Forelimb muscle (tissue), 1 donor: ENCODE measurements at places on chromosomes 1 and 21. TPM values are rescaled to one million over a fixed set of nuclear protein-coding genes. Genes with fewer than 3 reads are reported as not detected.

Gene JAM2
- polyA plus RNA-seq = 38.1 TPM

DNA sequence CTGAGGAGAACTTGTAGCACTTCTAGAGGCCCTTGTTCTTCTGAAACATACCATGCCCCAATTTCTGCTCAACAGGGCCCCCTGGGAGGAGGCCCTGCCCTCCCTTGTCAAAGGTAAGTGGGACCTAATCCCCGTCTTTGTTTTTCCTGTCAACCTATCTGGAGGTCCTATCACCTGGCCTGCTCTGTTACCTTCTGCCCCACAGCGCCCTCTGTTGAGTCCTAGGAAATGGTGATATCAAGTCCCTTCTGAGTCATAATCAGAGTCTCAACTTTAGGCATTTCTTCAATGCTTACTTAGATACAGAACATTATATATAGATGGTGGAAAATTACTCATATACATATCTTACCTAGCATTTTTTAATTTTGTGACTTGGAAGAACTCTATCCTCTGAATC lies 28.2 kb upstream of the FCRL4 start:
- no peak for DNase-seq

Gene DNAJC28
- polyA plus RNA-seq = 2.9 TPM

GRCh38 chr1:28577052-28577678 lies 14.9 kb upstream of the RAB42 start:
- no peak for DNase-seq

DNA sequence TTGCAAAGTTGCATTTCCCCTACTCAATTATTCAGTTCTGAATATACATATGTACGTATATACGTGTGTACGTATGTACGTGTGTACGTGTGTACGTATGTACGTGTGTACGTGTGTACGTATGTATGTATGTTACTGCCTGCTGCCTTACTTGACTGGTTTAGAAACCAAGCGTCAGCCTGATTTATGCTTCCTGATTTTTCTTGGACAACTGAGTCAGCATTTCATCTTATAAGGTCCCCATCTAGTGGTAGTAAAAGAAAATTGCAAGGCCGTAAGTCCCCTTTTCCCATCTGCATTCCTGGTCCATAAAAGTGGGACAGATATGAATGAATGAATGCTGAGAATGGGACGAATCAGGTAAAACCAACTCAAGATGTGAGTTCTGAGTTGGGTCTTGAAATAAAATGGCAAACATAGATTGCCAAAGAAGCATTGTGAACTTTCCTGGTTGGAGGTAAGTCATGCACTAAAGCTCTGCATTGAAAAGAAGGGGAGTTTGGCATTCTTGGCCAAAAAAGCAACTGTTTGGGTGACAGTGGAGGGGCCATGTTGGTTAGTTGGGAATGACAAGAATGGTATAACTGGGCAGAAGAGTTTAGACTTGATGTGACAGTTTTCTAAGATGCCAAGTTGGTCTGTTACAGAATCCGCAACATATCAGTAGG lies 76.4 kb upstream of the DNAH14 start:
- DNase-seq = peak; percentile 14

DNA sequence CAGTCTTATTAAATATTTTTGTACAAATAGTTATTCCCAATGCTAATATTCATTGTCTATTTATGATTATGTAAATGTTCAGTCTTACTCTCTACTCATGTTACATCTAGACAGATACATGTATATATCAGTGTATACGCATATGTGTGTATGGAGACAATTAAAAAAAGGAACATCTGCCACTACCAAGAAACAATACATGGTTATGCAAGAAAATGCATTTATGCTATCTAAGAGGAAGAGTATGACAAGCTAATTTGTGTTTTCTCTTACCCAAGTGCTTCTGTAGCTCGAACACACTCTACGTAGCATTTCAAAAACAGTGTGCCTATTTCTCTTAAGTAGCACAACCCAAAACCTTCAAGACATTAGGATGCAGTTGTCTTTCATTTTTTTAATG lies 6.1 kb upstream of the RLF start:
- no peak for DNase-seq

Gene HES5
- 0.56 TPM for polyA plus RNA-seq

- no peak for DNase-seq
Observed at GRCh38 chr1:93095804-93096585, 16.9 kb downstream of the MTF2 start.

- no peak for DNase-seq
Observed at GRCh38 chr1:214850432-214851050, 232.0 kb upstream of the KCNK2 start.

DNA sequence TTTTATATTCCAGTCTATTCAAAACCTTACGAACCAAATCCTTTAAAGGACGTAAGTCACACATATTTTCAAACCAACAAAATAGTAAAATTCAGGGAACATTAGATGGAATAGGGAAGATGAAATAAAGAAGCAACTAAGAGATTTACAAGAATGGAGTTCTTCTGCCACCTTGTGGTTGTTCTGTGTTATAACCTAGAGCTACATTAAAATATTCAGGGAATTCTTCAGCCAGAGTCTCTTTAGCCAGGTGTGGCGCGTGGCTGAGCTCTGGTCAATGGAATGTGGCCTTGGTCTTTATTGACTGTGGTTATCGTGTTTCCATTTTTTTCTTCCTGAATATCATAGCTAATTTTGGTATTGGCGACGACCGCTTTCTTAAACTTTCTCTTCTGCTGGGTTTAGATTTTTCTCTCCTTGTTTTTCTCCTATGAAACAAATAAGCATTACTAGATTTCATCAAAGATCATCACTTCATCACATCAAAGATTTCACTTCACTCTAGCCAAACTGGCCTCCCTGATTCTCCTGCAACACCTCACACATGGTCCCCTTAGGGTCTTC lies 221.3 kb downstream of the MRPL39 start:
- peak; percentile 46 for DNase-seq

GRCh38 chr1:181910905-181911304 lies 150.6 kb downstream of the ZNF648 start:
- no peak for DNase-seq

DNA sequence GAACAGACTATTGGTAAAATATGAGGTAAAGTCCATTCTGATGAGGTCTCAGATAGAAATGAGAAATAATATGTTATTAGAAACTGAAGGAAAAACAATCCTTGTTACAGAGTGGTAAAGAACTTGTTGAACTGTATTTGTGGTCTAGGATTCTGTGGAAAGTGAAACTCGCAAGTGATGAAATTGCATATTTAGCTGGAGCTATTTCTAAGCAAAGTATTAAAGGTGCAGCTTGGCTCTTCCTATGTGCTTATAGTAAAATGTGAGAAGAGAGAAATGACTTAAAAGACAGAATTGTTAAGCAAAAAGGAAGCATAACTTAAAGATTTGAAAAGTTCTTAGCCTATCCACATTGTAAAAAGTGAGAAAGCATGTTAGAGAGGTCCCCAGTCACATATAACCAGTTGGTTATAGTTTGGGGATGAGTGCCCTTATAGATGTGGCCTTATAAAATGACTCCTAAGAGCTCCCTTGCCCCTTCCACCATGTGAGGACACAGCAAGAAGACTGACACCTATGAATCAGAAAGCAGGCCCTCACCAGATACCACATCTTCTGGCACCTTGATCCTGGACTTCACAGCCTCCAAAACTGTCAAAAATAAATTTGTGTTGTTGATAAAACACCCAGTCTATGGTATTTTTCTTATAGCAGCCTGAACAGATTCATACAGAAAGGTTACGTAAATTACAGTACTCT lies 24.8 kb downstream of the PHTF1 start:
- no peak for DNase-seq

DNA sequence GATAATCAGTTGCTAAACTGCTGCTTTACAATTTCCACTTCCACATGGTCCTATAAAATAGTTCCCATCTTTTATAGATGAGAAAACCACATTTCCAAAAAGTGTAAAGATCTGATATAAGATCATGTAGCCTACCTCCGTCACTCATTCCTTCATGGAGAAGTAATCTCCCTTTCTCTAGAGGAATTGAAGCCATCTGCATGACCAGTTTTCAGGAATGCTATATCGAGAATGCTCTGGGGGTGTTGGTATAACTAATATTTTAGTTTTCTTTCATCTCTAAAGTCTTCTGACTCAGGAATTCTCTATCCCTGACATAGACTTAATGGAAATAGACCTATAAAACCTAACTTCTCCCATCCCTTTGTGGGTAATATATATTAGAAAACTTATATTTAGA lies 173.0 kb upstream of the UBE2U start:
- DNase-seq = no peak

- DNase-seq = no peak
Observed at GRCh38 chr1:37305108-37305507, 169.3 kb upstream of the ZC3H12A start.

Gene BRINP2
- polyA plus RNA-seq = 0.35 TPM

DNA sequence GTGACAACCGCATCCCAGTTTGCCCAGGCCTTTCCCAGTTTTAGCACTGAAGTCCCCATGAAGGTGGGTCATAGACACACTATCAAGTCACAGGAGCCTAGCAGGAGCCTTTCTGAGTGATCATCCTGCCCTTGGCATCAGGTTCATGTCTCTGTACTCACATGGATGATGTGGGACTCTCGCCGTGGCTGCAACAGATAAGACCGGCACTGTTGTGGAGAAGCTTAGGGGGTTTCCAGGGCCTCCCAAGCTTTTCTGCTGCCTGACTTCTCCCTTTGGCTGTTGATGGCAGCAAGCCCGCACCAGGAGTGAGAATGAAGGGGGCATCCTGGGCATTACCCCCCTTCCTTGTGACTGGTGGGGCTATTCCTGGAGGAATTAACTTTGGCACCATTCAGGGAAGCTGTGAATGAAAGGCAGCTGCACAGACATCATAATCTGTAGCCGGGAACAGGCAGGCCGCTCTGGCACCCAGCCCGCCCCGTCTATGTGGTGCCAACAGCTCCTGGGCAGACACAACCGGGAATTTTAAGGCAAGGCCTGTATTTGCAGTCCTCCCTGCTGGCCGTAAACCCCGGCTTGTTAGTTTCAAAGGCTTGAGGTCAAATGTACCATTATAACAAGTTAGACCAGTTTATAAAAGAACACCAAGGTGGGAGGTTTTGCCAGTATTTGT lies 148.6 kb downstream of the HUNK start:
- no peak for DNase-seq

DNA sequence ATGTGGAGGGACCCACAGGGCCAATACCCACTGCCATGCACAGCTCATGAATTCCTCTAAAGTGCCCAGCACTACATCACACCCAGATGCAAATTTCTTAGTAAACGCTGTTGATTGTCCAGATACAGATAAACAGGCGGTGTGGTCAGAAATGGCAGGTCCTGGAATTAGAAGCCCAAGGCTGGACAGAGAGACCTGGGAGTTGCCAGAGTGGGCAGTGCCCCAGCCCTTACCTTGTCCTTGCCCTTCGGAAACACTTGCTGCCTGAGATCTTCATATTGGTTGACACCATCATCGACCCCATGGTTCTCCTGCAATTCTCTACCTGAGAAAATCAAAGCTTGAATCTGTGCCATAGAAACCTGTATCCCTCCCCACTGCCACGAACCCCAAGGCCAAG lies 149.3 kb upstream of the ETV3 start:
- no peak for DNase-seq

Gene TRIM46
- polyA plus RNA-seq = 0.46 TPM

GRCh38 chr21:34554227-34554626 lies 42.2 kb upstream of the KCNE1 start:
- no peak for DNase-seq

Gene TMIGD3
- polyA plus RNA-seq = 0.24 TPM

Gene PIK3R3
- 14.5 TPM for polyA plus RNA-seq

Gene TBX19
- 1.3 TPM for polyA plus RNA-seq

Gene HDGF
- polyA plus RNA-seq = 134 TPM

DNA sequence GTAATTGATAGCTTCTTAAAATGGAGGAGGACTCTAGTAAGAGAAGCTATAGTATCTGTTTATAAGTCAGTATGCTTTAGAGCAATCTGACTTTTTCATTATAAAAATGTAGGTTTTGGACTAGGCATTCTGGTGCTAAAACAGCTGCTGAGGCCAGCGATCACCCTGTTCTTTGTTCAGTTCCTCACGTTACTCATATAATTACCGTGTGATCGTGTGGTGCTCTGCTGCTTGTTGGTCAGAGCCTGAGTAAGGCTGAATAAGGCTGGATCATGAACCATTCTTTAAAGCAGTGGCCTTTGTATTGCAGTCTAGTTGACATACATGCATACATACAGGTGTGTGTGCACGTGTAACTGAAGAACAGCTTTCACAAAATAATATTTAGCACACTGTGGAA lies 25.2 kb downstream of the CDC42 start:
- DNase-seq = no peak

DNA sequence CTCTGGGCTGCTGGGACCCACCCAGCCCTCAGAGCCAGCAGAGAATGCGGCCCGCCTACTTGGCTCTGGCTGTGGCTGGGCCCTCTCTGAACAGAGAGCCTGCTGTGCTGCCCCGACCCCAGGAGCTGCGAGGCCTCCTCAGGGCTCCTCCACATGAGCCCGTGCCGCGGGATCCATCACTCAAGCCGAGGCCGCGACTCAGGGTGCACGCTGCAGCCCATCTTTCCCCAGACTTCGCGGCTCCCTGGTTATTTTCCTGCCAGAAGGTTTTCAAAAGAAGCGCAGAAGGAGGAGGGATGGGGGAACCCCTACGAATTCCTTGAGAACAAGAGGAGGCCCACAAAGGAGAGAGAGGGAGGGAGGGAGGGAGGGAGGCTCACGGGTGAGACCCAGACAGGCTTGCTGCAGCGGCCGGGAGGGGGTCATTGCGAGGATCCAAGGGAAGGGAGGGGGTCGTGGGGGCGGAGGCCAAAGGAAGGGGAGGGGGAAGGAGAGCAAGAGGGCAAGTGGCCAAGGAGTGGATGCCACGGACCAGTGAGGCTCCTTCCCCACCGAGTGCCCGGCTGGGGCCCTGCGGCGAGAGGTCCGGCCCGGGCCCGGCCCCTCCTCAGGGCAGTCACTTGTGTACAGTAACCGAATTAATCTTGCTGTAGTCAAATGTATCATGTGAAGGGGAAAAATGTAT lies 146.8 kb downstream of the CASZ1 start:
- DNase-seq = no peak

DNA sequence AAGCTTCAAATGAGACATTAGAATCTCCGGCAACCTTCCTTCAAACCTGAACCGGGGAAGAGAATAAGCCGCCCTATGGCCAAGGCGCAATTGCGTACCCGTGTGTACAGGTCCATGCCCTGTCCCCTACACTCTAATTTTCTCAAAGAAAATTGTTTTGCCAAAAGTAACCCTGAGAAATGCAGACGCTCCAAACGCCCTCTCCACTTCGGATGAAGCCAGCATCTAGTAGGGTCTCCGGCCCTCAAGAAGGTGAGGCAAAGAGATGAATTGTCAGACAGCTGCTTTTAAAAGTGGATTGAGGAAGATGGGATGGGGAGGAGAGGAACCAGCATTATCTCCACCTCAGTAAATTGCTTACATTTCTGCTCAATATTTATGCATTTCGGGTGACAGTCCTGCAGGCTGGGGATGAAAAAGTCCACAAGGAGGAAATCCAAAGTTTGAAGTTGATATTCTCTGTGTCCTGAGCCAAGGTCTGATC lies 630 bp upstream of the LHX9 start:
- DNase-seq = no peak

Gene RNF19B
- polyA plus RNA-seq = 9.1 TPM

DNA sequence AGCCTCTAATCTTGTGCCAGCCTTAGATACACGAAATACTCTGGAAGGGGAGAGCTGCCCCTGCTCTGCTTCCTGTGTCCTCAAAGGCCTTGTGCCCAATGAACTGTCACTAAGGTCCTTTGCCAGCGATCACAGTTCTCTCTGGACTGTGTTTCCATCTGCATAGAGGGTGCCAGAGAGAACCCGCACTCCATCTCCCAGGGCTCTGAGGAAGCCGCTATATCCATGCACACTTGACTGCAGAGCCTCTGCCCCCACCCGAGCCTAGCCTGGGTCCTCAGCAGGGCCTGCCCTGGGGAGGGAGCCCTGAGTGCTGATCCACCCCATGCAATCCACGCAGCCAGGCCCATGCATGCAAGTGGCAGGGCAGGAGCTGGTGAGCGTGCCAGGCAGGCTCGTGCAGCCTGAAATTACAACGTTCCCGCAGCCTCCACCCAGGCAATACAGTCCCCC lies 30.6 kb upstream of the KIF21B start:
- no peak for DNase-seq
